ENCODE measurements at places on chromosomes 3 and 15.

DNA sequence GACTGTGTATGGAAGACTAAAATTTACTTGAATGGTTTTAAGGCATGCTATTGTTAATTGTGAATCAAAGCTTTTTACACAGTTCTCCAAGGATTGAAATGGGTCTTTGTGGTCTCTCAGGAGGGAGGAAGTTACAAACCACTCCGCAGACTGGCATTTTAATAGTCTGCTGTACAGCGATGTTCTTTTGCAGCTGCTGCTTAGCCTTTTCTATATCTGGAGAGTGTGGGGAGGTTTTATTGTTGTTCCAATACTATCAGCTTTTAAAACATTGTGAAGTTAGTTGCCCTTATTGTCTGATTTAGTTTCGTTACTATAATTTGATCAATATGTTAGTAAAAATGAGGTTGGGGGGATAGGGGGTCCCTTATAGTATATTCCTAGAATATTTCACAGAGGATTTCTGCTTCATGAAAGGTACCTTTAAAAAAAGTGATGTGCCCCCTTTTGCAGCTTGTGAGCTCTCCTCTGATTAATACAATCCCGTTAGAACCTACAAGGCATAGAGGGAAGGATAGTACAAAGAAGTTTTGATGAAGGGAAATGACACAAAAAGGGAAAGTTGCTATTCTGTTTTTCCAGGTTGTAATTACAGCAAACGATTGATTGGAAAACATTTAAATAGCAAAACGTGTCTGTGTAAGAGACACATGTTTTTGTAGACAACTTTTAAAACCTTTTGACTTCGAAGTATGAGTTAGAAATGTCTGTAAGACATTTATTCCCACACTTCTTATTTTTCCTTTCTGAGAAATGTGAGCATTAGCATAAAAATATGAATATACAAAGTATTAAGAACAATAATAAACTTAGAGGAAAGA, 158.3 kb upstream of the CGNL1 start:
- no peak for DNase-seq

DNA sequence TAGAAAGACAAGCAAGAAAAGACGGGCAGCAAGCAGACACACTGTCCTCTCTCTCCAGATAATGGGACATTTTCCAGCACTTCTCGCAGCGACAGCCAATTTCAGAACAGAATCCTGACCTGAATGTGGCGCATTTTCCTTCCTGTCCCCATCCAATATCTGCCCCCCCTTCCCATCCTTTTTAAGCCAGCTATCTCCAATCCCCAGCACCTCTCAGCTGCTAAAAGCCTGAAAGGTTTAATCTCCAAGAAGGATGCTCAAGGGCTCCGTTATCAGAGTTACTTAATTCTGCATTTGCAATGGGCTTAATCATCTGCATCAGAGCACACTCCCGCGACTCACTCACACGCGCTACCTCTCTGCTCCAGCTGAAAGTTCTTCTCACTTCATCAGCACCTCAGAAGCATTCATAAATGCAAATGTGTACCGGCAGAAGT, 50.5 kb downstream of the SRGAP3 start:
- no peak for DNase-seq

DNA sequence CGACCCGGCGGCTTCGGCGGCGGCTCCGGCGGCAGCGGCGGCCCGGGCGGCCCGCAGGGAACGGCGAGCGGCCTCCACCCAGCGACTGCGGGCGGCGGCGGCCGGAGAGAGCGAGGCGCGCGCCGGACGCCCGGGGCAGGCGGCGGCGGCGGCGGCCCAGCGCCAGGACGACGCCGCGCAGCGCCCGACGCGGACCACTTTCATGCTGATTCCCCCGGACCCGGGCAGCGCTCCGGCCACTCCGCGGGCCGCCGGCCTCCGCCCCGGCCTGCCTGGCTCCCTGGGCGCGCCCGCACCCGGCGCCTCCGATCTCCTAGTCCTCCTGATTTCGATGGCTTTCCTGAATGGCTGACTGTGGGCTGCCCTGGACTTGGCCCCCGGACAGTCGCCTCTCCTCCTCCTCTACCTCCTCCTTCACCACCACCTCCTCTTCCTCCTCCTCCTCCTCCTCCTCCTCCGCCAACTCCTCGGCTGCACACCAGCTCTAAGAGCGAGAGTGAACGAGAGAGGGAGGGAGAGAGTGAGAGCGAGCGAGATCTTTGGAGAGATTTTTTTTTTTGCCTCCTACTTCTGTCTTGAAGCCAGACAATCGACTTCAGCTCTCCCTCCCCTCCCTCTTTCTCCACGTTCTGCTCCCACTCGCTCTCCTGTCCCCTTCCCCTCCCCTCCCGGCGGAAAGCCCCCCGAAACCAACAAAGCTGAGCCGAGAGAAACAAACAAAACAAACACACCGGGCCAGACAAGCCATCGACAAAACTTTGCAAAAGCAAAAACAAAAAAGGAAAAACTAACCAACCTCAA, 844 bp downstream of the NR2F2 start:
- no peak for DNase-seq

DNA sequence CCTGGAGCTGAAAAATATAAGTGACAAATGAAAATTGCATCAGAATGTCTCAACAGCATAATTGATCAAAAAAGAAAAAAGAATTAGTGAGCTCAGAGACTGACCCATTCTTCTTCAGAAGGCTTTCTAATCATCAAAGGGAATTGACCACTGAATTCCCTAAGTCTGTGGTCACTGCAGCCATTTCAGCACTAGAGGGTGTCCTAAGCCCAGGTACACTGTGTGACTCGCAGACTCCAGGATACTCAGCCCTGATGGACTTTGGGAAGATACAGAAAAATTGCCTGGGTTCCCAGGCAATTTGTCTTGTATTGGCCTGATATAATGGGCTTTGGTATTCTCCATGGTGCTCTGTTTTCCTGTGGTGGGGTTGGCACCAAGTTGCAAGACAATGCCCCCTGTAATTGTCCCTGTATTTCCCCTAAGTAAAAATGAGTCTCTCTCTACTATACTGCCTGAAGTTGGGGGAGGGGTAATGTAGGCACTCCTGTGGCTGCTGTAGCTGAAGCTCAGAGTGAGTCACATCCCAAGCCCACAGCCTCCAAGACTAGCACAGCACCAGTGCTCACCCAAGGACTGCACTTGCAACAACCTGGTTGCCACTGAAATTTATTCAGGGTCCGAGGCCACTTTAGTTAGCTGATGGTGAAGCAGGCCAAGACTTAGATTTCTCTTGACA, 256.0 kb upstream of the STAC start:
- no peak for DNase-seq

DNA sequence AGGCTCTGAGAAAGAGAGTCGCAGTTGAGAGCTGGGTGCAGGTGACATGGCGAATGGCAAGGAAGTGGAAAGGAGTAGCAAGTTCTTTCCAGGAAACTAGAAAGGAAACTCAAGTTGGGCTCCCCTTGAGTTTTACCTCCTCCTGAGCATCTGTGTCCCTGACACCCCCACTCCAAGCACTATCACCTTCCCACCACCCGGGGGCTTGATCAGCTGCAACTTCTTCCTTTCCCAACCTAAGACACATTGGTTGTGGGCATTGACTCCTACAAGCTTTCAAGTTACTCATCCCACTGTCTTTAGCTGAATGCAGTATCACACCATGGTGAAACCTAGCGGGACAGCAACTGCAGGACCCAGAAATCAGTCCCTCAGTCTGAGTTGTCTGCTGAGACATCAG, 256.6 kb upstream of the NR2F2 start:
- no peak for DNase-seq

DNA sequence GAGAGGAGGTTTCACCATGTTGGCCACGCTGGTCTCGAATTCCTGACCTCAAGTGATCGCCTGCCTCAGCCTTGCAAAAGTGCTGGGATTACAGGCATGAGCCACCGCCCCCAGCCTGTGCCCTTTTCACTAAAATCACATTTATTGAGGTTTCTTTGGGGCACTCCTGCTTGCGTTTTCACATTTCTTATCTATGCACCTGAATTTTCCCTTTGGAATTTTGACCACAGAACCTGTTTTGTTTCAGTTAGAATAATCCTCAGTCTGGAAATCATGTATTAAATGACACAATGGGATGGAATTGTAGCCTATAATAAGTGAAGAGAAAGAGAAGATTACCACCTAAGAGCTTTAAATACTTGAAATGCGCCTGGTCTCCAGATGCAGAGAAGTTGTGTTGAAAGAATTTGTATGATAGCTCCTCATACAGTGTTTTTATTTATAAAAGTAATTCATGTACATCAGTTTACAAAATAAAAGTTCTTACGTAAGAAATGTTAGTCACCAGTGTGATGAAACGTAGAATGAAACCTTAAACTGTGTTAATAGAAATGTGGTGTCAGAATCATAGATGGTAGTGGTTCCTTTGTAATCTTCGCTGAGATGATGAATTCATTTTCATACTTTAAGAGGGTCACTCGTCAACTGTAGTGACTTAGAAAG, 107.0 kb downstream of the TCF12 start:
- DNase-seq, result no peak

- DNase-seq, result no peak
Measured at GRCh38 chr3:154175041-154175440, 53.9 kb downstream of the ARHGEF26 start.

DNA sequence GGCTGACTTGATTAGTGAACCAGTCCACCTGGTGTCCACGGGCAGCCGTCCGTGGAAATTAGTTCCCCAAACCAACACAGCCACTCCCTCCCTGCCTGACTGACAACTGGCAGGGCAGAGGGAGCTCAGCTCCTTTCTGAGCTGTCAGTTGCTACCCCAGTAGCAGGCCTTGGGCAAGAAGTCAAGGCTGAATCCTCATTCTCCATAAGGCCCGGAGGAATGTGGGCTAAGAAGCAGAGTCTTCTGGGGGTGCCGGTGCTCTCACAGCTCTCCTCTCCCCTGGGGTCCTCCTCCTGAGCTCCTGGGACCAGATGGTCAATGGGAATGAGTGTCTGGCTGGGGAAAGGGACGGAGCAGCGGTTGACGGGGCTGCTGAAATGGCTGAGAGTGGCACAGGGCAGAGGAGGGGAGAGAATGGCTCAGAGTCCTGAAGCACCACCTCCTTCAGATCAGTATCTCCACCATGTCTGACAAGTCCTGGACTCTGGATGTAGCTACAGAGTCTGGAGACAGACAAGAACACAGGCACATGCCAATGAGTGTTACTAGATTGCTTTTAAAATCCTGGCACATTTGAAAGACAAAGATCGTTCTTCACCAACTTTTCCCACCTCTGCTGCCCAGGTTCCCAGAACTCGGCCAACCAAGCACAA, 16.9 kb downstream of the AMOTL2 start:
- peak; percentile 52 for DNase-seq

DNA sequence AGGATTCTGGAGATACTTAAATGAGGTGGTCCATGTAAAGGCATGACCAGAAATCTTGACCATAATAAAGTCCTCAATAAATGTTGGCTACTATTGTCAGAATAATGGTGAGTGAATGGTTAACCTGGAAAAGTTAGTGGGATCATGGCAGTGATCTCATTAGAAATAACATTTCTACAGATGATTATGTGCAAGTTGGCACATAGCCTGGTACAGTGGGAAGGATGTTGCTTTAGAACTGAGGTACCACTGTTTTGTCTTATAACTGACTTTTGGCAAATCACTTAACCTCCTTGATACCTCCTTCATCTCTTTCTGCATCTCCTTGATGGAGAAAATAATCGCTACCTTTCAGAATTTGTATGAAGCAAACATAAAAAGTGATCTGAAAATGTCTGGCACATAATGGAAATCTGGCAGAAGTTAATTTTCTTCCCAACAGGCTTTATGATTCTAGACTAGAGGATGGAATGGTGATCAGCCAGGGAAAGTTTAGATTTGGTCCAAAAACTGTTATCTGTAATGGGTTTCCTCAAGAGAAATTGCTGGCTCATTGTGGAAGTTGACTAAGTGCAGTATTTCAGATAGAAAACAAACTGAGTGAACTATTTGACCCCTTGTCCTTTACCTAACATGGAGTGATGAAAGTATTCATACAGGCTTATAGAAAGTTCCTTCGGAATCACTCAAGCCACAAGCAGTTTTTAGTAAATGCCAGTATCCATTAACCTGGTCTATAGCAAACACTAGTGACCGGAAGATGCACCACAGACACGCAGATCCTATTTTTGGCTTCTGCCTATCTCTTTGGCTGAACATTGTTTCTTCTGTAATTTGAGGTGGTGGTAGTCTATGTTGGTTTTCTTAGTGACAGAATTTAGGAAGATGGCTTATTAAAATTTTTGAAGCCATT, 449.6 kb upstream of the TGFBR2 start:
- DNase-seq, result no peak

DNA sequence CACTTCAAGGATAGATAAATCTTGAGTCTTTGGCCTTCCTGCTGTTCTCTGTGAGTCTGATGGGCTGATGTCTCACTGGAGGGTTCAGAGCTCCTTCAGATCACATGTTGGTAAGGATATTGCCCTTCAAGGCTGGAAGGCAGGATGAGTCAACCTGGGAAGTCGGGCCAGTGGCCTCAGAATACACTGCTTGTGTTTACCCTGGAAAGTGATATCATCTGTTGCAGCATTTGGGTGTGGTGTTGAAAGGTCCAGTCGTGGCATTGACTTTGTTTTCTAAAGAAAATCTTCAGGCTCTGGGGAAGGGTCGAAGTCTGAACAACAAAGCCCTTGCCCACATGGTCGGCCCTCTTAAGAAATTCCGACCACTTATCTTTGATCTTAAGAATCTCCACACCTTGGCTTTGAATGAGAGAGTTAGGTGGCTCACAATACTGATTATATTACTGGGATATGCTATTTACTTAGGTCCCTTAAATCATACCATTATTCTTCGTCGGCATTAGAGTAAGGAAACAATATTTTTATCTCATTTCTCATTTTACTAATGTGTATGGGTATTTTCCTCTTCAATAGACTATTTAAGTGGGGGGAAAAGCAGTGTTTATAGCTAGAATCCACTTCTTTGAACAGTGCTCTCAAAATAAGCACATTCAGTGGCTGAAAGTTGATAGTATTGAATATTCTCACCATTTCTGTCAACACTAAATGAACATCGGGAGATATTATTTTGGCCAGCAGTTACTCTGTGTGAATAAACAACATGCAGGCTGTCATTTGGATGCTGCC, 303.9 kb upstream of the RASGRP1 start:
- peak; percentile 84 for DNase-seq

GRCh38 chr3:27462228-27462627, 22.0 kb downstream of the SLC4A7 start:
- no peak for DNase-seq

DNA sequence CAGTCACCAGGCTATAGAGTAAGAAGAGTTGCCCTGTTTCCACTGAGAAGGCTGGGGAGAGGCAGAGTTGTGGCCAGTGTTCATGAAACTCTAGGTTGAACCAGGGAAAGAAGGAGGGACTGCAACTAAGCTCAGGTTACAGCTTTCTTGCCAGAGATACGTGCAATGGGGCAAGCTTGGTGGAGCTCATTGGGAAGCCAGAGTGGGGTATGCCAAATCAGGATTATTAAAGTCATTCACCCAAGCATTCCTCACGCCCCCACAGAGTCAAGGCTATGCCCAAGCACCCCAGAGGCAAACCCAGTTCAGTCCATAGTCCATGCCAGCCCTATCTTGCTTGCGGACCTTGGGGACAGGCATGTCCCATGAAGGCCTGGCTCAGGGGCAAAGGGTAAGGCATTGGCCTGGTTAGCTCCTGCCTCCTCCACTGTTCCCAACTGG, 17.6 kb downstream of the SLC6A20 start:
- DNase-seq, result no peak

DNA sequence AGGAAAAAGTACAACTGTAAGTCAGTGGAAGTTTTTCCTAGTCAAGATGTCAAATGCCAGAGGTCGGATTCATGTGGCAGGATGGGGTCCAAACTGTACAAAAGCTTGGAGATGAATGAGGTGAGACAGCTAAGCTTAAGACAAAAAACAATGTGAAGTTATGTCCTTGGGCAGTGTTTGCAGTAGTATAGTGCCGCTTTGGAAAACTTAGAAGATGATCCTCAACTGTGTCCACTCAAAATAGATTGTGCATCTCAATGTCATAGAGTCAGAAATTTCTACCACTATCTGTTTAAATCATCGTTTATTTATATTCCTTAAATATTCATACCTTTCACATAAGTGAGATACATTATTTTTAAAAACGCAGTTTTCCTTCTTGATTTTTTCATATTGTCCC, 77.3 kb downstream of the MBNL1 start:
- no peak for DNase-seq

Data from posterior vena cava (tissue), 2 donors.